ENCODE measurements at places on chromosomes 2 and 18.
A peak's percentile ranks its signal among the peaks of the same experiment; 100 is the strongest.

DNA sequence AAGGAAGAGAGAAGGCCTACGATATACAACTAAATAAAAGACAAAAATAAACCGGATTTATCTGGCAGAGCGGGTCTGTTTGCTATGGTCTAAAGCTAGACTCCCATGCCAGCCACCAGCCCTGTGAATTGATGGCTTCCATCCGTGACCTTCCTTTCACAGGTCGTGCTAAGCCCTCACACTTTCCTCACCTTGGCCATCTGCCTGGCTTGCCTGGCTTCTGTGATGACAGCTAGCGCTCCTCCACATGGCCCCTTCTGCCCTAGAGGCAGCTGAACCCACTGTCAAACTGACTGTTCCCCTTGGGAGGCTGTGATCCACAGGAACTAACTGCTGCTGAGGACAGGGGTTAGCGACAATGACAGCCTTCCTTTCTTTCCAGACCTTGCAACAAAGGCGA, 32.5 kb downstream of the GAREM1 start:
- no peak for DNase-seq

GRCh38 chr2:154032220-154032619, 160.5 kb downstream of the GALNT13 start:
- DNase-seq: no peak

GRCh38 chr18:37124516-37124915, 295.6 kb downstream of the KIAA1328 start:
- DNase-seq: no peak

DNA sequence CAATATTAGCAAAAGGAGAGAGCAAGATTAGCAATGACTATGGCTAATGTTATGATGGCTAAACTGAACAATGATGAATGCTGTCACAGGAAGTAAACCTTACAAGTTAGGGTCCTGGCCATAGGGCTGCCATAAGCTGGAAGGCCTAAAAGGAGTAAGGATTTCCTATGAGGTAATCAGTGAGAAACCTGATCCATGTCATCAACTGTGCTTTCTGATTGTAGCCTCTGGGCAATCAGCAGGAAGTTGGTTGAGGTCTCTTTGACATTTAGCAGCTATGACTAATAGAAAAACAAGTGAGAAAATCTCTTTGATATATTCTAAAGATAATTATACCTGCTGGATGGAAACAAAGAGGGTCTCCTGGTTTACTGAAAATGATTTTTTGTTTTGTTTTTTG, 193.0 kb downstream of the RAB3GAP1 start:
- no peak for DNase-seq

- no peak for DNase-seq
Measured at GRCh38 chr18:79367989-79368388, 27.7 kb upstream of the NFATC1 start.

DNA sequence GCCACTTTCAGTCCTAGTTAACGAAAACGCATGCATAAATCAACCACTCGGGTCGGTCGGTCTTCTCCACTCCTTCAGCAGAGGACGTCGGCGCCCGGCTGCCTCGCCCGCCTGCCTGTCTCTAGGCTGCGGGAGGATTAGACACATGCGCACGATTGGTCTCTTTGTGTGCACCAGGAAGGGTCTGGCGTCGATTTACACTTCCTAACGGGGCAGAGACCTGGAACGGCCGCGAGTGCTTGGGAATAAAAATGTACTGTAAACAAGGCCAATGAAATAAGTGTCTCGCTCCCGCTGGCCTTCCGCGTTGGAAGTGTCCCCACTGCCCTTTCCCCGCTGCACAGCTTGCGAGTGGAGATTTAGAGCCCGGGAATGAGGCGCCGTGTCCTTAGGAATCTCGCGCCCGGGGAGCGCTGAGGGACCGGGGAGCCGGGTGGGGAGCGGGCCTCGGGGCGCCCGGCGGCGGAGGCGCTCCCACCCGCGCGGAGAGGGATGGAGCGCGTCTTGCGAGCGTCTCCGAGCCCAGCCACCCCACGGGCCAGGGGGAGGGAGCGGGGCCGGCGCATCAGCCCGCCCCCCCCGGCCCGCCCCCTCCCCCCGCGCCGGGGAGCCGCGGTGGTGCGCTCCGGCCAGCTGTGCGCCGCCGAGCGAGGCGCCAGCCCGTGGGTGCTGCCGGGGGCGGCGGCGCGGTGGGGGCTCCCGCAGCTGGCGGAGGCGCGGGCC, at the start of gene DOK6:
Gene DOK6, plus strand, starts transcription at position 636 of the 723 bp plus-strand sequence.
- DNase-seq: no peak

GRCh38 chr2:215207041-215207440, 68.6 kb upstream of the ABCA12 start:
- DNase-seq: no peak

DNA sequence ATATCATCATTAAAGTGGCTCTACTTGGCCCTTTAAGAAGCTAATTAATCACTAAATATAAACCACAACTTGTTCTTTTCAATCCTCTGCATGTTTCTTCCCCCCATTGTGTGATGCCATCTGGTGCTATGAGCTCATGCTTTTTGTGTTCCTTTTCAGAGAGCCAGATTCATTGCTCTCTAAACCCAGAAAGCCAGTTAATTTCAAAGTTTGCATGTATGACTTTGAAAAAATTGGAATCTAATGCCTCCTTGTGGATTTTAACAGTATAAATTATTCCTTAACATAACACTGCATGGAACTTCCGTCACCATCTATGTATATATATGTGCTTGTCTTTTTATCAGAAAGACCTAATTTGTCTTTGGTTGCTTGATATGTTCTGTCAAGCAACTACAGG, 31.1 kb downstream of the TMEM178A start:
- DNase-seq: peak; percentile 45

DNA sequence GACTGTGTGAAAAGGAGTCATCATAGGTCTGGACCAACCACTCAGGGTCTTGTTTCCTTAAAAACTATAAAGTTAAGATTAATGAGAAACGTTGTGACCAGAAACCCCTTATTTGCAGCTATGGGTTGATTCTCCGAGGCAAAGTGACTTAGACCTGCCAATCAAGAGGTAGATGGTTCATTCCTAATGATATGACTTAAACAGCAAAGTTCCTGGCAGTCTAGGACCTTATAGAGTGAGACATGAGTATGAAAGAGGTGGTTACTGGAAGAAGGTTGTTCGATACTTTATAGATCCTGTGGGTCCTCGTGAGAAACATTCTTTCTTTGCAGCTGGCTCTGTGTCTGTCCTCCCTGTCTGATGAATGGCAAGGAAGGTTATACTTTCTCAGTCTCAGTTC, 8.0 kb downstream of the SFXN5 start:
- DNase-seq: no peak

DNA sequence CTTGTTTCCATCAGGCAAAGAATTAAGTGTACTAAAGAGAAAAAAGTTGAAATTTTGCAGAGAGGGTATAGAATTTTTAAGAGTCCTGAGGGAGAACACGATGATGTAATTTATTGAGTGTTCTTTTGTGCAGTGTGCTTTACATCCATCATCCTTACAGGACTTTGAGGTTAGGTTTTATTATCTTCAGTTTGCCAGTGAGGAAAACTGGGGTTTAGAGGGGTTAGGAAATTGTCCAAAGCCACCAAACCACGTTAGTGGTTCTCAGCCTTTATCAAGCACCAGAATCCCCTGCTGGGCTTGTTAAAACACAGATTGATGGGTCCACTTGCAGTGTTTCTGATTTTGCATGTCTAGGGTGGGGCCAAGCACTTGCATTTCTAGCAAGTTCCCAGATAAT, 277.5 kb downstream of the KCNS3 start:
- no peak for DNase-seq

DNA sequence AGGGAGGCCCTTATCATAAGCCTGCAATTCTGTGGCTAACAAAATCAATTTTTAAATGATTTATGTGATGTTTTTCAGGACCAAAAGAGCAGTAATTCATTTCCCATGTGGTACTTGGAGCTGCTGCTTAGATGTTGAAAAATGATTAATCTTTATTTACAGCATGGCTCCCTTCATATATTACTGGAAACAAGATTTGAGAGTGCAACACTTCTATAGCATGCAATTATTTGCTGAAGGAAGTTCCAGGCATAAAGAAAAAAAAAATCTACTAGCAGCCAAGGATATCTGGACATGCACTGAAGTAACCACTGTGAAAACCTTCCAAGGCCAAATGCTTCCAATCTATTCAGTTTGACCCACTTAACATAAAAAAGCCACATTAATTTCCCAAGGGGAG, 186.3 kb downstream of the SLC8A1 start:
- DNase-seq: no peak

- DNase-seq: no peak
Measured at GRCh38 chr2:110219496-110220189, 7.3 kb upstream of the MTLN start.

DNA sequence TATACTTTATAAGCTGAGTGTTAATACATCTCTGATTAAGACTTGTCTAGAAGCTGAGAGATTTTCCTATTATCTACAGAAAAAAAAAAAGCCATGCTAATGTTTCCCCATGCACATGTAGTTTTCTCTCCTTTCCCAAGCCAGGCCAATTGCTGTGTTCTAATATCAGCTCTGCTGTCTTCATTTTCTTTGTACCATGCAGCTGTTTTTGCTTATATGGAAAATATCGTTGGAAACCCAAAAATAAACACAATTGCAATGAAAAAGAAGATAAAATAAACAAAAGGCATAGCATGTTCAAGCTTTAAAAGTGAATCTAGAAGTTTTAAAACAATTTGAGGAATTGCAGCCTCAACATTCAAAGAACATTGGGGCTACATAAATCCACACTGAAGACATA, 817.4 kb upstream of the ACVR2A start:
- DNase-seq: no peak

DNA sequence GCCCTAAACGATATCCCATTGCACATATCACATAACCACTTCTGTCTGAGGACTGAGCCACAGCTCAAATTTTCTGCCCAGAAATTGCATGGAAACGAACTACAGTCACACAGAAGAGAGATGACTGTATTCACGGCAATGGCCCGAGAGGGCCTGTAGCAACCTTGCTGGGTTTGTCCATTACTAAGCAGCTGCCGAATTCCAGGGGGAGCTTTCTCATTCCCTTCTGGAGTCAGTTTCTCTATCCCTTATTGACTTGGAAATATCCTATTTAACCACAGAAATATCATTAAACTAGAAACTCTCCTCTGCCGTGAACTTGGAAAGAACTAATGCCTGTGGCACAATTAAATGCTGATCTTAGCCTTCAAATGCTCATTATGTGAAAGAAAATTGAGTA, 183.9 kb downstream of the DNER start:
- no peak for DNase-seq

DNA sequence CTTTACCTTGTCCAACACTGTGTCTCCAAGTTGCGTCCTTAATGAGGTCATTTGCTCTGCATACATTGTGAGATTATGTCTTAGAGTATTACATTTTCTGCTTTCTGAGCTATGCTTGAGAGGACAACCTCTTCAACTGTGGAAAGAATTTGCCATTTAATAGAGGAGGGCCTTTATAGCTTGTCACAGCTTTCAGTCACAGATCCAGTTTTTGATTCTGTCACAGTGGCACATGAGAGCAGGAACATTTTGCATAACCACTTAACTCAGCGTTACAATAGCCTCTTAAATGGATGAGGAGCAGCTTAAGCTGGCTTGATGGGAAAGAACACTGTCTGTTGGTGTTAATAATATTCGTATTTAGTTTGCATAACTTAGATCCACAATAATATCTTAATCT, 63.0 kb downstream of the RHBDD1 start:
- DNase-seq: no peak

GRCh38 chr2:156001851-156002250, 330.7 kb downstream of the NR4A2 start:
- DNase-seq: no peak

- no peak for DNase-seq
Measured at GRCh38 chr2:207784898-207785297, 15.2 kb upstream of the FZD5 start.

DNA sequence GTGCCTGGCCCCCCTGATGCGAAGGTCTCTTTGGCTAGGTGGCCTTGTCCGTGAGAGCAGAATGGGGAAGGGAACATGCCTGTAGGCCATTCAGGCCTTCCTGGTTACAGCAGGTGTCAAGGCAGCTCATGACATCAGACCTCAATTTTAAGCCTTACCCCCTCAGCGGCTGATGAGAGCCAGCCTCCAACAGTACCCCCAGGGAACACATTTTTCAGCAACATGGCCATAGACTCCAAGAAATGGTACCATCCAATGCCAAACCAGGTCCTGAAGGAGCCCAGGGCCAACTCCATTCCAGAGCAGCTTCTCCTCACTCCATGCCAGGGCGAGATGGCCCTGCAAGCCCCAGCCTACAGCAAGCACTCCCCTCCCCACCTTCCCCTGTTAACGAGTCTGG, 199.2 kb downstream of the SMAD2 start:
- no peak for DNase-seq

GRCh38 chr18:45602926-45603325, 12.3 kb upstream of the SLC14A2 start:
- no peak for DNase-seq

GRCh38 chr2:32427672-32428610, 71.1 kb downstream of the BIRC6 start:
- DNase-seq: no peak

DNA sequence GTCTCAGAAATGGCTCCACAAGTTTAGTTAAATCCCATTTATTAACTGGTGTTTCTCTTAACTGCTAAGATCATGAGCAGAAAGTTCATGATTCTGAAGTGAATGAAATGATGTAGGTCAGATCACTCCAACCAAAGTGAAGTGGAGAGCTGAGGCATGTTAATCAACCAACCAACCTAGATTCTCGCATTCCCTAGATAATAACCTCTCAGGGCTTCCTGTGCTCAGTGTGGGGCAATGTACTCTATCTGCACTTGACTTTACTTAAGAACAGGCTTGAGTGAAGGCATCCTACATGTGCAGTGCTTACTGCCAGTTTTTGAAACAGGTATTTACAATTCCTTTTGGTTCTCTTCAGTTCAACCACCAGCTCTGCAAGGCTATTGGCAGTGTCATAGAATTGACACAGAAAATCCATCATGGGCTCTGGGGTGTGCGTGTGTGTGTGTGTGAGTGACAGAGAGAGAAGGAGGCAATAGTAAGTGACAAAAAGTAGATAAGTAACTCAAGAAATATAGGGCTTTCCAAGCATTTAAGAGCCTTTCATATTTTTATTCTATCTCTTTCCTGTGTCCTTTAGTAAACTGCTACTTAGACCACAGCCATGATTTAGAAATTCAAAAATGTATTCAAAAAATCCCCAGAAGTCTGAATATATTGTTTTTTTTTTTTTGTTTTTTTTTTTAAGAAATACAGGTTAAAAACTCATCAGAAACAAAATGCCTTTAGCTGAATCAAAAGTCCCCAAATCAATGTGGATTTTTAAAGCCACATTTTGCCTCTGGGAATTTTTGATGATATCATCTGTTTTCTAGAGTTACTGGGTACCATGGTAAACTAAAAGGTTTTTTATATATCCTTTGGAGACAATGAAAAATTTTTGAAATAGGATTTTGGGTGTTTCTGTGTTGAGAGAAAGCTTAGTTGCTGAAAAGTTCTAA, 28.6 kb downstream of the DOCK10 start:
- DNase-seq: no peak

GRCh38 chr2:33859811-33860461, 260.8 kb upstream of the FAM98A start:
- DNase-seq: no peak

- no peak for DNase-seq
Measured at GRCh38 chr2:6641956-6642355, 223.8 kb downstream of the CMPK2 start.
